ENCODE measurements at places on chromosomes 12 and 14.

- no peak for DNase-seq
Observed at GRCh38 chr12:130639476-130640424, 76.3 kb downstream of the RIMBP2 start.

- no peak for DNase-seq
Observed at GRCh38 chr12:131635491-131636122, 75.3 kb upstream of the SFSWAP start.

GRCh38 chr12:130968611-130969010 is 14.9 kb downstream of the ADGRD1 start:
- no peak for DNase-seq

DNA sequence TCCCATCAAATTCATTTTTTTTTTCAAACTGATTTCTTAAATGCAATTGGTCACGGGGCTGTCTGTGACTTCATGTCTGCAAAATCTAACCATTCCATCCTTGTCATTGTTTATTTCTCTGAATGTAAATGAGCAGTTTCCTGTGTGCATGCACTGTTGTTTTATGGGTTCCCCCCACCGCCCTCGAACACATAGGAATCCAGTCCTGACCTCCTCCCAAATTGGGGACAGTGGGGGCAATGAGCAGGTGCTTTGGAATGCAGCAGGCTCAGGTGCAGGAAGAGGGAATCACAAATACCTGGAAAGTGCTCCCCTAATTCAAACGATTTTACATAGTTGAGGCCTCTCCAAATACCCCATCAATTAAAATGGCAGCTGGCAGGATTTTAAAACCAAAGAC is 62.6 kb upstream of the ESRRB start:
- no peak for DNase-seq

DNA sequence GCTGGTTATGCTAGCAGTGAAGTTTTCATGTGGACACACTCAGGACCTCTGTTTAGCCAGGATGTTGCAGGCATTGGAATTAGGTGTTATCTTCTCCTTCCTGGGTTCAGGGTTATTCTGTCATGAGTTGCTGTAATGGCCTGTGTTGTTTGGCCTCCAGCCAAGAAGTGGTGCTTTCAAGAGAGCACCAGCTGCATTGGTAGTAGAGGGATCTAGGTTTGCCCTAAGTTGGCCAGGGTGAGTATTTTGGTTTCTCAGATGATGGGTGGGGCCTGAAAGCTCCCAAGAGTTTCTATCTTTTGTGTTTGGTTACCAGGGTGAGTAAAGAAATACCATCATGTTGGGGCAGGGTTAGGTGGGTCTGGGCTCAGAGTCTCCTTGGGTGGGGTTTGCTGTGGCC is 2.7 kb upstream of the GZMH start:
- no peak for DNase-seq

- no peak for DNase-seq
Observed at GRCh38 chr14:65723348-65723747, 310.8 kb downstream of the FUT8 start.

GRCh38 chr14:32710231-32710671 is 228.4 kb upstream of the NPAS3 start:
- DNase-seq, result no peak

- no peak for DNase-seq
Observed at GRCh38 chr14:101128478-101129321, 225.2 kb upstream of the RTL1 start.
